Iris pigment epithelial cell (primary cell): ENCODE measurements at places on chromosomes 1 and 21.

- DNase-seq = peak; percentile 78
Observed at GRCh38 chr1:19009882-19010321, 53.4 kb upstream of the IFFO2 start.

GRCh38 chr1:25695771-25696311 lies 79.2 kb downstream of the MAN1C1 start:
- peak; percentile 96 for DNase-seq

DNA sequence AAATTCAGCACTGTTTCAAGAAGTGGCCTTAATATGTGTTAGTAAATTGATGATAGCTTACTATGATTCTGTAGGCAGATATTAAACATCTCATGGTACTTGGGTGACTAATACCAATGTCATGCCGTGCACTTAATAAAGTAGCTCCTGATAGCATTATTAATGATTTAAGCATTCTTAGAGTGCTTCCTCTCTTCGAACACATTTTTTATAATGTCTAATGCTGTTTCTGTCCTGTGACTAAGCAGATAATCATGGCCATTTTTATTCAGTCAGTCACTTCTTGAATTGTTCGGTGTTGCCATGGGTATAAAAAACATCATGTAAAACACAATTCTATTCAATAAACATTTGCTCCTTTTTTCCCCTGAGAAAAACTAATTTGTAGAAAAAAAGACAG lies 804.6 kb upstream of the ADGRL4 start:
- peak; percentile 72 for DNase-seq

- peak; percentile 98 for DNase-seq
Observed at GRCh38 chr21:26795866-26796329, 49.3 kb downstream of the ADAMTS1 start.

- DNase-seq = no peak
Observed at GRCh38 chr1:205442051-205442725, 13.7 kb downstream of the BLACAT1 start.
